ENCODE measurements at places on chromosomes 4 and X.

DNA sequence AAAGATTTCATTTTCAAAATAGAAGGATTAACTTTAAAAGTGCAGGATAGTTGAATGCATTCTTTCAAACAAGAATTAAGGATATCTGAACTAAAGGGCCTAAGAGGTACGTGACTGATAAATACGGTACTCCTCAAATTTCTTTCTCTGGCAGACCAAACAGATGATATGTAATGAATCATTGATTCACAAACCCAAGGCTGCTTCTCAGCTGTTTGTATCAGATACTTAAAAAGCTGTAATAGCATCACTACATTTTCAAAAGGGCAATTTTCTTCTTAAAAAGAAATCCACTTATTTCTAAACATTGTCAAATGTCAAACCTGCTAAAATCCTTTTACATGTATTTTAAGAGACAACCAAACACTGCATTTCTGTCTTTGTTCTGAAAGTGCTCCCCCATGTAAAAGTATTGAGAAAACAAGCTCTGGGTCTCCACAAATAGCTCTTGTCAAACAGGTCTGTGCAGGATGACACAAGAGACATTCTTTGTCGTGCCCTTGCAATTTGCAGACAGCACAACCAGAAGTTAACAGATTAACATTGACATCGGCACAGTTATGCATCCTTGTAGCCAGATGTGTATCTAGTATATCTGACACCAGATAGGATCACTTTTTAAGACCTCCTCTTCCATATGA is 82.0 kb downstream of the MANBA start:
- DNase-seq = no peak

- DNase-seq = no peak
Measured at GRCh38 chrX:48786341-48786800, at the start of gene GATA1. TSS of gene GATA1 (plus strand) at chrX:48786590. CDS start at chrX:48791110, 4,520 bp downstream.

DNA sequence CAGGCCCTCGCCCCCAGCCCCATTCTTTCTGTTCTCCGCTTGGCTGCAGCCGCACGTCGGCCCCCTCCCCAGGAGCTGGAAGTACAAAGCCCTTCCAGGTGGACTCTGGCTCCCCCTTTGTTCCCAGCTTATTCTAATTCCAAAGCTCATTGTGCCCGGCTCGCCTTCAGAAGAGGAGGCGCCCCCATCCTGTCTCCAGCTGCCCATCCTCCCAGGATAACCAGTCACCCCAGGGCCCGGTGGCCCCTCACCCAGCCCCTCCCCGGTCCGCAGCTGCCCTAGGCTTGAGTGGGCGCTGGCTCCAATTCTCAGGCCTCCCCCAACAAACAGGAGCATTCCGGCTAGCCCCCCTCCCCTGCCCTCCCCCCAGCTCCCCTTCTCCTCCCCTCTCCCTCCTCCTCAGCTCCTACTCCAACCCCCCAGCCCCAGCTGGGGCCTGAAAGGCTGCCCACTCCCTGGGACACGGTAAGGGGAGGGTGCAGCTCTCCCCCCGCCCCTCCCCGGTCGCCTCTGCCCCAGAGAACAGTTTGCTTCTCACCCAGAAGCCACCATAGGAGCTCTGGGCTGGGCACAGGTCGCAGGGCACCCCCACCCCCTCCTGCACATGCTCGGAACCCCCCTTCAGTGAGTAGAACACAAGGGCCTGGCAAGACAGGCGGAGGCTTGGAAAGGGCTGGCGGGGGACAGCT is 3.1 kb upstream of the SLC6A8 start:
- no peak for DNase-seq

DNA sequence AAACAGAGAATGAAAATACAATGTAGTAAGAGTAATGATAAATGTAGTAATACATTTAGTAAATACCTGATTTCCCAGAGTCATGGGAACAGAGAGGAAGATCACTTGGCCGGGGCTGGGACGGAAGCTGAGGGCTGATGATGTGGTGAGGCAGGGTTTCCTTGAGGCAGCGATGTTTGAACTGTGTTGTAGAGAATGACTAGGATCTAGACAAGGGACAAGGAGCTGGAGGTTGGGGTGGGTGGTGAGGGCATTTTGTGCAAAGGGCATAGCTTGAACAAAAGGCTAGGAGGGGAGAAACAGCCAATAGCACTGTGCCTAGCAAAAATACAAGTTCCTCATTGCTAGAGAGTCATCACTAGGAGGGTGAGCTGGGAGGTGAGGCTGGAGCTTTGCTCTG is 64.3 kb upstream of the RAPGEF2 start:
- DNase-seq = no peak

GRCh38 chr4:101944649-101945048 is 154.1 kb downstream of the BANK1 start:
- no peak for DNase-seq

GRCh38 chr4:100168521-100168920 is 21.7 kb downstream of the DDIT4L start:
- DNase-seq = no peak

- DNase-seq = no peak
Measured at GRCh38 chrX:103791228-103791627, 14.6 kb downstream of the PLP1 start.

DNA sequence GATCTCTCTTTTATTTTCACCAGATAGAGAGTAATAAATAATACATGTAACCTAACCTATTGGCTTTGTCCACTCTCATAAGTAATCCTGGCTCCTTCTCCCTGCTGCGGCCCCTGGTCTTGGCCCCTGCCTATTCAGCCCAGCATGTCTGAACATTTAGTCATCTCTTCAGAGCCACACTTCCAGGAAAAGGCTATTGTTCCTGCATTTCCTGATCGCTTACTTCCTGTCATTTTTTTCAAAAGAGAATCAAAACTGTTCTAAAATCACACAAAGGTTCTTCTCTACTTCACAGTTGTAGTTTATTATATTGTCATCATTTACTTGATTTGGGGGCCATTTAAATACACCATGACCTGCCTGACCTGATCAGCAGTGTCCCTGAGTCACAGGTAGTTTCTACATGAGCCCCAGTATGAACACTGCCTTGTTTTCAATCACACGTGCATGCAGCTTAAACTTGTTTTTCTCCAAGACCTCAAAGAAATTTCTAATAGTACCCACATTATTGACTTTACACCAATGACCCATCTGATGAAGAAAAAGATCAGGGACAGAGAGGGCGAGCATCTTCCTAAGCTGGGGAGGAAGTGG is 47.4 kb upstream of the KDR start:
- no peak for DNase-seq

- DNase-seq = no peak
Measured at GRCh38 chrX:75746891-75747639, 38.0 kb downstream of the MAGEE2 start.

DNA sequence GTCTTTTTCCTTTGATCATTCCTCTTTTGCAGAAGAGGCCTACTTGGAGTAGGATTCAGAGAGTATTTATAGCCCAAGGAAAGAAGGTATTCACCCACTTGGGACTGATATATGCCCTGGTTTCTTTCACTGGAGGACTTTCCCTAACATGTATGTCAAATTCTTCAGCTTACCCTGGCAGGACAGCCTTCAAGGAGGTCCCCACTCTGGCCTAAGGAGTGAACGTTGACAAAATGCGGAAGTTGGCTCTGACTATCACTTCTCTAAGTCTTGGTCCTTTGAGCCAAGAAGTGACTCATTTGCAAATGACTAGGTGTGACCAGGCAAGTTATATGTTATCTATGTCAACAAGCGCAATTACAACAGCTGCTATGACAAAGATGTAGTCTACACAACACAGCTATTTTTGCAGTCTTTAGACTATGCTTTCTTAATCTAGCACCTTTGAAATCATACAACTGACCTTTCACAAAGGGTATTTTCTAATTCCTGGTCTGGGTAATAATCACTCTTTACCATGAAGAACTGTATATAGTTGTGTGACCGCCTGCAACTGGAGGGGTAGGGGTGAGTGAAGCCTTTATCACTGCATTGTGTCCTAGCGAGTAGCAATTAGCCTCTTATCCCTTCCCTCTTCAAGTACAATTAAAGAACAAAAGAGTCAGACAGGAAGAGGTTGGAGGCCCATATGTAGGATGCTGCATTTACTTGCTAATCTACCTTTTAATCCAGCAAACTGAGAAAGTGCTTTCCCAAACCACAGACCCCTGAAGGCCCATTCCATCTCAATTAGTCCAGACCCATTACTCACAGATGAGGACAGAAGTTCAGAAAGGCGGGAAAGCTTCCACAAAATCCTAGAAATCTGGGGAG is 50.1 kb downstream of the RASGEF1B start:
- no peak for DNase-seq

GRCh38 chr4:180636696-180637404 is 1606.4 kb upstream of the TENM3 start:
- no peak for DNase-seq

- DNase-seq = no peak
Measured at GRCh38 chrX:50618788-50619558, 148.3 kb upstream of the DGKK start.

DNA sequence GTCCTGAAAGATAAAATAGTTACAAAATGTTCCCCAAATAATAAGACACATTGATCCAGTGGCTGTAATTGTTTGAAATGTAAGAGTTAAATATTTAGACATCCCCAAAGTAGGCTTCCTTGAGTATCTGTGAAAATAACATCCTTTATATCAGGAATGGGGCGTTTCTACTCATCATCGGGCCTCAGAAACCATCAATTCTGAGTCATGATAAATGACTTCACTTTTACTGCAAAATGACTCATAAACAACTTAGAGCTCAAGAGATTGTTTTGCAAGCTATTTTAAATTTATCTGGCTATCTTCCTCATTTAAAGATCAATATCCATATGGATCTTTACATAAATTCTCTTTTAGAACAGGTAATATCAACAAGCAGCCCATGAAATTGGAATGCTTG is 369.4 kb upstream of the CNKSR2 start:
- no peak for DNase-seq

DNA sequence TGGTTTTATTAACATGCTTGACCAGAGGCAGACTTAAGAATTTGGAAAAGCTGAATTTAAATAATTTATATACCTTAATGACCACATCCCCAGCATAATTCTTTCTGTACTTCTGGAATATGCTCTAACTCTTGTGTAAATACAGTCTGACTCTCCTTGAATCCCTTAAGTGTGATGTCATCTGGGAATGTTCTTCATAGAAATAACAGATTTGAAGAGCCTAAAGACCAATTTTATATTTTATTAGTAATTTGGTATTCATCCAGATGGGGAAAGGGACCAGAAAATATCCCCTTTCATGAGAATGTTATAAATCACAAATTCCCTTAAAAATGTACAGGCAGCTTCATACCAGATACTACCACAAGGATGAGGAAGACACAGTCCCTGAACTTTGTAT is 58.3 kb downstream of the KCNIP4 start:
- no peak for DNase-seq

- no peak for DNase-seq
Measured at GRCh38 chr4:36053930-36054329, 190.4 kb downstream of the ARAP2 start.

DNA sequence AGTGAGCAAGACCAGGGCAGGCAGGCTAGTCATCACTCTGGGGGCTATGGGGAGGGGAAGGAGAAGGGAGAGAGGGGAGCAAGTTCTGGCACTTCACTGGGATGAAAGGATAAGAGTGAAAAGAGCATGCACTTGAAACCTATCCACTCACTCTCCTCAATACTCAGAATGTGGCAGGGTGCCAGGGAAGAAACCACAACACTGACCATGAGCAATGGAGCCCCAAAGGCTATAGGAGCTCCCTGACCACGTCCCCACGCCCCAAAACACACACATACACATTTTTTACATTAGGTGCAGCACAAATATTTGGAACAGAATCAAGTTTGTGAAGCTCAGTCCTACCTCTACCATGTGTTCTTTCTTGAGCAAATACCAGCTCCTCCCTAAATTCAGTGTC is 132.2 kb downstream of the IDS start:
- no peak for DNase-seq

- no peak for DNase-seq
Measured at GRCh38 chr4:185781555-185782215, 30.3 kb downstream of the SORBS2 start.

DNA sequence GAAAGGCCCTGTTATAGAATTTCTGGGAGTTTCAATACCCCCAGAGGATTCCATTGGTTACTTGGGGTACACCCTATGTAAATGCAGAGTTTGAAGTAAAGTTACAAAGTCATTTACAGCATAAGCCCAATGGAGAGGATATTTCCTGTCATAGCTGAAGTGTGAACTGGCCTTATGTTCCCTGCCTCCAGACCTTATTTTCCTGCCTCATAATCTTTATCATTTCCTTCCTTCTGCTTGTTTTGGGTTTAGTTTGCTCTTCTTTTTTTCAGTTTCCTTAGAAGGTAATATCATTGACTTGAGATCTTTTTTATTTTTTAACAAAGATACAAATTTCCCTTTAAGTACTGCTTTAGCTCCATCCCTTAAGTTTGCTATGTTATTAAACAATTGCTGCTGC is 85.4 kb downstream of the PPEF1 start:
- DNase-seq = no peak

DNA sequence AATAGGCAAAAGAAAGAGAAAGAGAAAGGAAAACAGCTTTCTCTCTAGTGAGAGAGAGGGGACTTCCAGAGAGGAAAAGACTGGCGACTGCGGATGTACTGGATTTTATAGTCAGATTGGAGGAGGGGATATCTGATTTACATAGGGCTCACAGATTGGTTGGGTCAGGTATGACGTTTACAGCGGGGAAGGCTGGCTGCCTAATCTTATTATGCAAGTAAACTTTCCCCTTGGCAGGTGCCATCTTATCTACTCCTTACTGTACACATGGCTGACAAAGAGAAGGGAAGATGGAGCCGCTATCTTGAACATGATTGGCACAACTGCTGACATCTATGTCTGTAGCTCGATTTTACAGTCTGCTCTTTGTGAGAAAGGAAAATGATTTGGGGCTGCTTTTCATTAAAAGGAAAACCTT is 25.4 kb downstream of the RBPJ start:
- no peak for DNase-seq

GRCh38 chr4:165095291-165095690 is 17.4 kb downstream of the TMEM192 start:
- no peak for DNase-seq

- no peak for DNase-seq
Measured at GRCh38 chrX:46204721-46205422, 340.3 kb downstream of the ZNF674 start.

GRCh38 chr4:132910229-132910748 is 238.8 kb upstream of the PCDH10 start:
- DNase-seq = no peak

GRCh38 chr4:26023203-26023972 is 109.4 kb downstream of the SMIM20 start:
- DNase-seq = no peak

- DNase-seq = no peak
Measured at GRCh38 chr4:25908491-25908901, 5.5 kb upstream of the SMIM20 start.

All from dorsolateral prefrontal cortex (tissue), 122 donors.